Osteocyte (in vitro differentiated cells): ENCODE measurements at places on chromosomes 1 and 21.

DNA sequence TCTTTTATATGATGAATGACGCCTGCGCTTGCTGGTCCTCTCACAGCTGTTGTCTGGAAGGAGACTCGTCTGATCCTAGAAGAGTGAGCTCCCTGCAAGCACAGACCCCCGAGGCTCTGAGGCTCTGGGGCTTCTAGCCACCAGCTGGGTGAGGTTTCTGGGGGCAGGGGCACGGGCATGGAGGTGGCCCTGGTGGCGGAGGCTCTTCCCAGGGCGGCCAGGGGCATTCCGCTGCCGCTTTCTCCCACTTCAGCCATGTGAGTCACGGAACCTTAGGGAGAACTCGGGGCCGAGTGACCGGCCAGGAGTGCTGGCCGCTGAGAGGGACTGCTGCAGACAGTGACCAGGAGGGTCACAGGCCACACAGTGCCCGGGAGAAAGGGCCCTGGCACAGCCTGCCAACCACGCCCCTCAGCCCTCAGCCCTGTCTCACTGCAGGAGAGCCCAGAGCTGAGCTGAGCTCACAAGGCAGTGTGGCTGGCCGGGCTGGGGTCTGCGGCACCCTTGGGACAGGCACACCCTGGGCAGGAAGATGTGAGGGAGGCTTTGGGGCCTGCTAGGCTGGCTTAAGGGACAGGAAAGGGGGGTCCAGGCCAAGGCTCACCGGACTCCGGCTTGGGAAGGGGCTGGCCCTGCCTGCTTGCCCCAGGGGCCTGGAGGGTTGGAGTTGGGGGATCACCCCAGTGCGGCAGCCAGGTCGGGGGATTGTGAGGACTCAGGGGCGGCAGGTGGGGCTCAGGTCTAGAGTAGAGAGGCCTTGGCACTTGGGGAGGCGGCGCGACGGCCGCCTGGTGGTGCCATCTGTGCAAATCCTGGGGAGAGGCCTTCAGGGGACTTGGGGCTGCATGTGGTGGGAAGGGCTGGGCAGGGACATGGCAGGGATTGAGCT lies 35.7 kb downstream of the MORN1 start:
- no peak overlapping the region for H3K4me3 ChIP-seq
- DNase-seq, result no peak
- peaks cover 2% of the 10 kb centered on the region for H3K36me3 ChIP-seq
- no peaks in the 10 kb centered on the region for H3K27me3 ChIP-seq

GRCh38 chr1:43521756-43522155 lies 8.9 kb upstream of the PTPRF start:
- peaks cover 4% of the 10 kb centered on the region for H3K4me1 ChIP-seq
- H3K27ac ChIP-seq, result no peak overlapping the region
- no peaks in the 10 kb centered on the region for H3K36me3 ChIP-seq
- no peak for DNase-seq
- peaks cover 8% of the 10 kb centered on the region for H3K27me3 ChIP-seq

- no peak for DNase-seq
- H3K4me1 ChIP-seq, result no peaks in the 10 kb centered on the region
- no peaks in the 10 kb centered on the region for H3K36me3 ChIP-seq
- no peak overlapping the region for H3K27ac ChIP-seq
These were observed 251.0 kb upstream of the CSF3R start for GRCh38 chr1:36733748-36734147.

GRCh38 chr1:160522136-160522535 lies 919 bp downstream of the SLAMF6 start:
- no peak for DNase-seq
- no peak overlapping the region for H3K27ac ChIP-seq
- H3K36me3 ChIP-seq, result no peaks in the 10 kb centered on the region
- no peak overlapping the region for H3K4me3 ChIP-seq
